RWPE1 (cell line): ENCODE measurements at places on chromosomes 7 and 10.
A peak's percentile ranks its signal among the peaks of the same experiment; 100 is the strongest.

GRCh38 chr10:133420579-133420978 lies 3.8 kb downstream of the SPRN start:
- no peak for DNase-seq

DNA sequence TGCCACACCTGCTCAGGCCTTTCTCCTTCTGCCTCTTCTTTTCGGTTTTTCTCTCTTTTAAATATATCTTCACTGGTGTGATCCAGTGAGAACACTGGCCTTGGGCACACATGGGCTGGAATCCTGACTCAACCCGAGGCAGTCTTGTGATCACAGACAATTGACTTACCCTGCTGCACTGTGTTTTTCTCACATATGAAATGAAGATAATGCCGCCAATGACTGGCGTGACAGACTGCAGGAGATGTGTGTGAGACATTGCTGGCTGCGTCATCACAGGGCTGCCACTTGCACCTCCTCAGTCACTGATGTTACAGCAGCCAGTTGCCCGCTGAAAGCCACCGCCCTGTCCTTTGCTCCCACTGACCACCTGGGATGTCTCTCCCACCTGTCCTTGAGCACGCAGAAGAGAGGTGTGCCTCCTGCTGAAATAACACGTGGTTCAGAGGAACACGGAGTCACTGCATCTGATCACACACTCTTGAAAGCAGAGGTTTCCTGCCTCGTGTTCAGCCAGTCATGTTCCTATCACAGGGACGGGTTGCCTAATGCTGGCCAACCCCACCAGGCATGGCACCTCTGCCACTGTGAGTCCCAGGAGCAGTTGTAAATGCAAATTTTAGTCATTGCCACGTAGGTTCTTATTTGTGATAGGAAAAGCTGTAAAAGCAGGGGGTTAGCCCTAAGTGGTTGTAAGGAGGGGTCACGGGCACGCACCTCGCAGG lies 124.6 kb upstream of the LANCL2 start:
- DNase-seq, result no peak

- DNase-seq, result no peak
Measured at GRCh38 chr7:37920305-37920848, at the start of gene EPDR1. EPDR1 (plus strand) TSS chr7:37920640; CDS start chr7:37920940, 300 bp downstream.

DNA sequence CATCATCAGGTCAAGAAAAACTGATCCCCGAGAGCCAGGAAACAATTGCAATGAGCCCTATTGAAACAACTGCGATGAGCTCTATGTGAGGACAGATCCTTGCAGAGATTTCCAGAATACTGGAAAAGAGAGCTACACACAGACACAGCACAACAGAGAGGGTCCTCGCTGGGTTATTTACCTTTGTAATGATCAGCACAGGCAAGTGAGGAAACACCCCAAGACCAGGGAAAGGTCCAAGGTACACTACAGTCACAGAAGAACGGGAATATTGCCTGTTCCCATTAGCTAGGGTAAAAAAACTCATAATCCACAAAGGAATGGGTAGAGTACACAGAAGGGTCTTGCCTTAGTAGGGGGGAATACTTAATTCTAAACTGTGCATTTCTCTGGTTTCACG lies 152.7 kb downstream of the ZNF438 start:
- no peak for DNase-seq

DNA sequence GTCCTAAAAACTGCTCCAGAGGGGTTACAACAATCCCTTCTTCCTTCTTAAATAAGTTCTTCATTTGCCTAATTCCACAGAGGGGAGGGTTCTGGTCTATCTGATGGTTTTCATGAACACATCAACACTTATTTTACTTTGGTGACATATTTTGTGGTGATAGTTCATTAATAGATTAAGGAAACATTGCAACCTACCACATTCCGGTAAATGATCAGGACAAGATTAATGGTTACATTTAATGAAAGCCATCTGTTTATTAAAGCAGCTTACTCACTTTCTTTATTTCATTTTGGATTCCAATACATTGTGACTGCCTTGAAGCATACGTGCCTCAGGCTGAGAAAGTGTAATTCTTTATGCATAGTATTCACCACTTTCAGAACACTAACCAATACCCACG lies 101.0 kb downstream of the SKIDA1 start:
- no peak for DNase-seq

GRCh38 chr7:41886262-41886900 lies 183.5 kb upstream of the INHBA start:
- DNase-seq, result no peak

DNA sequence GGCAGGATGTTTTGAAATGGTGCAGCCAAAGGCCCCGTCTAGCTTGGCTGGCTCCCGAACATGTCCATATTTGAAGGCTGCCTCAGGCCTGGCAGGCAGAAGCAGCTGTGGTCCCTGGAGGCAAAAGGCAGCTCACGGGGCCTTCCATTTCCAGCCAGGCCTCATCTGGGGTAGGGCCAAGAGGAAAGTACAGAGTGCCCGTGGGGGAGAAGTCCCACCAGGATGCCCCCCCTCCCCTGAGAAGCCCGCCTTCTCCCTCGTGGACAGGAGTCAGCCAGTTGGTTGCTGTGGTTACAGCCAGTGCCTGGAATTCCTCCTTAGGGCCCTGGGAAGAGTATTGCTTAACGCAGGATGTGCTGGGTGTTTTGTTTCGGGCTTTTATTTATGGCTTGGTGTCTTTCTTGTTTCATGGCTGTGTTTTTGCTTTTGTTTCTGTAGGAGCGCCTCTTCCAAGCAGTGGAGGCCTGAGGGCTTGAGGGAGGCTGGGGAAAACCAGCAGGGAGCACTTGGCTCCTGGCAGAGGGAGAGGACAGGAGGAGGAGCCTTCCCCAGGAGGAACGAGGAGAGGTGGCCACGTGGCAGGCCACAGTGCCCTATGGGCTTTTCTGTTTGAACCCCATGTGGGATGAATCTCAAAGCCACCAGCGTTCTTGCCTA lies 45.4 kb downstream of the CHST3 start:
- peak; percentile 93 for DNase-seq

DNA sequence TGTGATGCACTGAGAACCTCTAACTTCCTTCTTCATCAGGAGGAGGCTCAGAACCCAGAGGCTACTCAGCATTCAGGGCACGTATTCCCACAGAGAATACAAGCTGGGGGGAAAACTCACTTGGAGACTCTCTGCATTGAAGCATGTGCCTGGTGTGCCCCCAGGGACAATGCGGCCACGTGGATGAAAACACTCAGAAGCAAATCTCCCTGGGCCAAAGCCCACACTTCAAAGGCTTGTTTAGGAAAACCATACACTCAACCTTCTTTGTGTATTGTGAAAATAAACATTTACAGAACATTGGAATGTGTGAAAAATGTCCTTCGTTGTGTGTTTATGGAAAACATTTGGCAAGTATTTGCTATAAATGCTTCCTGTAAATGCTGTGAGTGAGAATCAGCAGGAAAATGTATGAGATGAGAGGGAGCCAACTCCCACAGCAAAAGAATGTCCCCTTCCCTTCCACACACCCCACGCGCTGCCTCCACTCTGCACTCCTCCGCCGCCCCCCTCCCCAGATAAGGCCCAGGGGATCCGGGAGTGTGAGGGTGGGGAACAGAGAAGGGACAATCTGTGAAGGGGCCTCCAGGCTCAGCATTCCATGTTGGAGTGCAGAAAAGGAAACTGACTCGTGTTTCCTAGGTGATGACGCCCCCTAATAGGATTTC lies 339.5 kb downstream of the ELMO1 start:
- DNase-seq, result no peak
